HCT116 (cell line): ENCODE measurements at places on chromosomes 3 and 15. TPM values are rescaled to one million over a fixed set of nuclear protein-coding genes. Genes with fewer than 3 reads are reported as not detected.

CYP8B1 gene
- 0.12 TPM for total RNA-seq

TICRR gene
- 24.8 TPM for total RNA-seq

NPAP1 gene
- not detected for total RNA-seq

CLDN16 gene
- total RNA-seq, result not detected

FBXW12 gene
- total RNA-seq, result not detected

ECE2 gene
- not detected for total RNA-seq

CCDC80 gene
- 1.7 TPM for total RNA-seq

ADGRG7 gene
- total RNA-seq, result not detected

TBC1D23 gene
- total RNA-seq, result 21.9 TPM

ERC2 gene
- total RNA-seq, result not detected

MSL2 gene
- 34.8 TPM for total RNA-seq
